H4 (cell line): ENCODE measurements at places on chromosomes 5 and 9. TPM values are rescaled to one million over a fixed set of nuclear protein-coding genes. Genes with fewer than 3 reads are reported as not detected.

DNA sequence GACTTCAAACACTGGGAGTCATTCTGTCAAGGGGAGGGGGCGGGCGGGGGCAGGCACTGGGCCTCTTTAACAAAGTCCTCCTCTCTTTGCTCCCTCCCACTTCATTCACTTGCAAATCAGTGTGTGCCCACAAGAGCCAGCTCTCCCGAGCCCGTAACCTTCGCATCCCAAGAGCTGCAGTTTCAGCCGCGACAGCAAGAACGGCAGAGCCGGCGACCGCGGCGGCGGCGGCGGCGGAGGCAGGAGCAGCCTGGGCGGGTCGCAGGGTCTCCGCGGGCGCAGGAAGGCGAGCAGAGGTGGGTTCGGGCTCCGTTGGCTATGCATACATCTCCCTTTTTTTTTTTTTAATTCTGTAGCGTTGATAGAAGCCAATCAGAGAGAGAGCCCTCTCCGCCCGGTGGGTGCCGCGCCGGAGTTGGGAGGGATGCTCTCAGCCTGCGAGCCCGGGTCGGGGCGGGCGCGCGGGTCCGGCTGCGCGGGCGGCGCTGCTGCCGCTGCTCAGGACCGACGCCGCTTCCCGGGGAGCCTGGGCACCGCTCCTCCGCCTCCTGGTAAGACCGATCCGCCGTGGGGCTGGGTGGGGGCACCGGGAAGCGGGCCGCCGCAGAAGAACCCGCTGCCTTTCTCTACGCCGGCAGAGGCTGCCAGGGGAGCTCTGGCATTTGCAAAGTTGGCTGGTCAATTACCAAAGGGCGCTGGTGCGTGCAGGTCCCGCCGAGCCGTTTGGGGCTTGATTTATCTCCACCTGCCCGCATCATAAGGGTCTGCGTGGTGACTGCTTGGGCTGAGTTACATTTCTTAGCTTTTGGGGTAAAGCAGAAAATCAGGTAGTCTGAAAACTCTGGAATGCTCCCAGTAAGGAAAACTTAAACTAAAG lies at the start of gene CDH6:
Gene CDH6, plus strand, starts transcription at position 96 of the 877 bp plus-strand sequence. CDS start 73,788 bp downstream, outside the sequence.
- peak; percentile 84 for DNase-seq

- DNase-seq: no peak
Observed at GRCh38 chr9:20117986-20118385, 329.1 kb upstream of the SLC24A2 start.

- DNase-seq: peak; percentile 62
Observed at GRCh38 chr5:52915176-52915875, 73.8 kb upstream of the ITGA2 start.

GRCh38 chr5:102797322-102797884 lies 42.3 kb downstream of the PAM start:
- DNase-seq: no peak

DNA sequence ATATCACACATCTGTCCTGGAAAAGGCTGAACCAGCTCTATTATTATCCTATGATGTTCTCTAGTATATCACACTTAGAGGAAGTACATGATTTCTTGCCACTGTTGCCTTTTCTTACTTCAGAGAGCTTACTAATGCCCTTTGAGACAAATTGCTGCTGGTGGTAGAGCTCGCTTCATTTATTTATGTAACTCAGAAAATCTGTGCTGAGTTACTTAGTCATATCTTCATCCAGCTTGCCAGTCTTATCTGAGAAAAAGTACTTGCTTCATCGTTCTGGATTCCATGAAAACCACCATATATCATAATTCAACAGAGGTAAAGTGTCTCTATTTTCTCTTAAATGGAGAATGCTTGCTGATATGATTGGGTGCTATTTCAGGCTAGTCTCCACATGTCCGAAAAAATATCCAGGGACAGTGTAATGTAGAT lies 26.6 kb downstream of the PTPDC1 start:
- DNase-seq: no peak

GRCh38 chr5:19497229-19497815 lies 490.7 kb downstream of the CDH18 start:
- DNase-seq: no peak

GRCh38 chr5:108472237-108472636 lies 90.3 kb upstream of the FBXL17 start:
- DNase-seq: no peak

GRCh38 chr5:58924306-58924705 lies 341.4 kb downstream of the RAB3C start:
- DNase-seq: no peak

- no peak for DNase-seq
Observed at GRCh38 chr9:22136461-22137096, 127.5 kb upstream of the CDKN2B start.

DNA sequence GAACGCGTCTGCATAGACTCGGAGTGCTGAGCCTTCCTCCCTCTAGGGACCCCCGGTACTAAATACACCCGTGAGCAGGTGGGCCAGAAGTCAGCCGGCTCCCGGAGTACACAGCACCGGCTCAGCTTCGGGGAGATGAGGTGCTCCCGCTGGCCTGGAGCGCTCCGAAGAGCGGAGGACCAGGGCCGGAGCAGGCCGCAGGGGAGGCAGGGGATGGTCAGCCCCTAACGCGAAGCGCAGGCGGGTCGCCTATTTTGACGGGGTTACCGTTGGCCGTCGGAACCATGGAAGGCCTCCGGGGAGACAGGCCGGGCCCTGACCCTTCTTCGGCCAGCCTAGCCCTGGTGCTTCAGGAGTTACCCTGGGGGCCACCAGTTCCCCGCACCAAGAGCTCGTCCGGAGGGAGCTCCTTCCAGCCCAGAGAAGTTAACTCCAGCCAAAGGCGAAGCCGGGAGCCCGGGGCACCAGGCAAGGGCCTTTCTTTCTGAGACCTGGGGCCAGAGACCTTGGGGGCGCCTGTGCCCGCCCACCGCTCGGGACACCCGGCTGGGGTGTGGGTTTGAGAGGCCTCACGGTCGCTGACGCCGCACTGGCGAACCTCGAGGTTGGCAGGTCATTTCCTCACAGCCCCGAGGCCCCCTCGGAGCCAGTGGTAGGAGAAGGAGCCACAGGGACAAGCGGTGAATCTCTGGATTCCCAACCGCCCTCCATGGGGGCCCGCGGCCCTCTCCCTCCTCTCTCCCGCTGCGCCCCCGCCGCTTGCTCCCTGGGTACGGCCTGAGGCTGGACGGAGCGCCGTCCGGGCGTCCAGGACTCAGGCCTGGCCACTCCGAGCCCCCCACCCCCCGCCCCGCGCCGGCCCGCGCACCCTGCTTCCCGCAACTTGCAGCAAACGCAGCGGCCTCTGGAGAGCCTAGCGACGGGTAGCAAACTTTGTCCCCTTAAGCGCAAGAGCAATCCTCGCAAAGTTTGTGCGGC lies 3.4 kb upstream of the IRX4 start:
- DNase-seq: no peak

GRCh38 chr9:130331573-130331972 lies 66.0 kb downstream of the HMCN2 start:
- DNase-seq: no peak

- DNase-seq: no peak
Observed at GRCh38 chr5:180791611-180792213, 10.9 kb downstream of the MGAT1 start.

DNA sequence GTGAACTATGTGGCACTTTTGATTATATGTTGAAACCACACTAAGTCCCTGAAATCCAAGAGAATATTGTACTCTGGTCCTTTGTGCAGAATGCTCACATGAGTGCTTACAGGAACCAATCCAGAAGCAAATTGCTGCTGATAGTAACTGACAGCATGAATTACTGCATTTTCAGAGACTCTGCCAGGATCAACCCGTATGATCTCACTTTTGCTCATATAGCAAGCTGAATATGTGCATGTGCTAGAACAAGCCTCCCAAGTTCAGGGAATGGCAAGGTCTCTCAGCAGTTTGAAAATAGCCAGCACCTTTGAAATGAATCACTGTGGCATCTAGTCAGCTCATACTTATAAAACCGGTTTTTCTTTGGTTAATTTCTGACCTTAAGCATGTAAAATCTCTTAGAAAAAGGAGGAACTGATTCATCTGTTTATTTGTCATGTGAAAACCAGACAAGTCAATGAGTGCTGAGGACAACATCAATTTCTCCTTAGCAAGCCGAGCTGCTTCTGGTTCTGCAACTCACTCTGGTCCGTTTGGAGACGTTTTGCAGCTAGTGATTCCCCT lies 215.7 kb upstream of the ELL2 start:
- peak; percentile 45 for DNase-seq

- no peak for DNase-seq
Observed at GRCh38 chr5:149675610-149676201, 54.4 kb upstream of the PPARGC1B start.

DNA sequence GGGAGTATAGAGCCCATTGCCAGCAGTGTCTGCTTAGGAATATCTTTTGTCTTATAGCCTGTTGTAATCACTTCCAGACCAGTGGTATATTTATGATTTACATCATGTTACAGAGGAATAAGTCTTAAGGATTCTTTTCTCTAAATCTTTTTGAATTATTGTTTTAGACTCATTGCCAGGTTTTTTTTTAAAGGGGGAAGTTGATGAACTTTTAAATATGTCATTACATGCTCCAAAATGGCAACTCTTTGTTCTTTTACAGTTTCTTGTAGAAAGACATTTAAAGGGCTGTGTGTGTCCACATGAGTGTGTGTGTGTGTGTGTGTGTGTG lies 59.4 kb upstream of the NFIB start:
- no peak for DNase-seq

The SOWAHA gene
- total RNA-seq: 0.08 TPM in 1 of 2 replicates, not detected in the other

The FKTN gene
- total RNA-seq: 11.9 and 31.2 TPM in 2 replicates

The PCDHA3 gene
- 4.5 and 4.7 TPM in 2 replicates for total RNA-seq

The XRCC4 gene
- 21.5 and 22.9 TPM in 2 replicates for total RNA-seq

The HINT2 gene
- 88.2 and 95.4 TPM in 2 replicates for total RNA-seq
